ENCODE measurements at places on chromosomes 6 and 20.

DNA sequence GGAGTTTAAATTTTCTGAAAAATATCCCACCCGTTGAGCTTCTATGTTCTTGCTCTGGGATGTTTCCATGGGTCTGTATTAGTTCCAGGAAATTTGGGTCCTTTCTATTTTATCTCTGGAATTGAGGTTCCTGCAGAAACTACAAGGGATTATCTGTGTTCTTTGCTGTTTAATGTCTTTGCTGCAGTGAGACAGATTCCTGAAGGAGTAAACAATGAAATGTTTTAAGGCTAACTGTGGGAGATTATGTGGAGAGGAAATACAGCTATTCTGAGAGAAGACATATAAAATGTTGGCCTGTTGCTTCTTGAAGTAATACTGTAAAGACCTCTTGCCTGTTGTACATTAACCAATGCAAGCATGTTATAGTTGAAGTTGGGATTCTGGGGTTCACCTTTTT lies 43.5 kb downstream of the SAMD5 start:
- DNase-seq = no peak

- DNase-seq = no peak
Observed at GRCh38 chr6:116326181-116326671, 44.5 kb upstream of the DSE start.

GRCh38 chr6:11732036-11732631 lies 46.5 kb downstream of the ADTRP start:
- DNase-seq = peak; percentile 39

DNA sequence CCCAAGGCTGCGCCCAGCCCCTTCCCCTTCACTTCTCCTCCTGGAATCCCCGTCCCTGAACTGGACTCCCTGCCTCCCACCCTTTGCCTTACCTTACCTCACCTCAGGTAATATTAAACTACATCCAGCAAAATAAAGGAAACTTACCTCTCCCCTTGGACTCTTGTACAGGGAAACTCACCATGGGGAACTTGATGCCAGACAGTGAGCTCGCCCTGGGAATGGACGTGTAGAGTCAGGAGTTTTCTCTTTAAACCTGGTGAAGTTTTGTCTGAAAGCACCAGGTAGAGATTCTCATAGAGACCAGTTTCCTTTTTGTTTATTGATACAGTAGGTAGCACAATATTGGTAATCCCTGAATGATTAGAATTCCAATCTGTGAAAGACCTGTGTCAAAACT lies 544 bp upstream of the HLA-C start:
- no peak for DNase-seq

DNA sequence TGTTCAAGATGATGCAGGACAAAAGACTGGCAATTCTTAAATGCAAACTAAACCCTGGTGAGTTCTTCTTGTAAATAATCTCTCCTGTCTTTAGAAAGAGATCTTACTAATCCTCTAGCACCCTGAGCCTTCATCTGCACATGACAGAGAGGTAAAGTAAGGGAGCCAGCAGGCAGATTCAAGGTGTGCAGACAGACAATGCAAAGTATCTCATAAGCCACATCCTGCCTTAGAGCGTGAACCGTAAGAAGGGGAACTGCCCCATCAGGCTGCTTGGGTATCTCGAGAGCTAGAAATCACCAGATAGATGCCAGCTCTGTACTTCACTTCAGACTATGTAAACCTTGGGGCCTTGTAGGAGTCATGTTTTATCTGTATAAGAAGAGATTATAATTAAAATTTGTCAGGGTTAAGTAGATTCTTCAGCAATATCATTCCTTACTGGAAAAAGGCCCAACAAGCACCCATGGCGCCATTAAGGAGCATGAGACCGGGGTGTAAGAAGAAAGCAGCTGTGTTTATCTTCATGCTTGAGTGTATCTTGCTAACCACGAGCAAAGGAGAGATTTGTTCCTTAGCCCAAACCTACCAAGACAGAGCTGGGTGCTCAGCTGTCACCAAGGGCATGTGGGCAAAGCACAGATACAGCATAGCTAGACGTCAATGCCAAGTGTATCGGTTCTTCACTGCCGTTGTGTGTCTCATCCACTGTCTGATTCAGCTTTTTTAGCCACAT lies 24.4 kb downstream of the CNR1 start:
- DNase-seq = no peak

DNA sequence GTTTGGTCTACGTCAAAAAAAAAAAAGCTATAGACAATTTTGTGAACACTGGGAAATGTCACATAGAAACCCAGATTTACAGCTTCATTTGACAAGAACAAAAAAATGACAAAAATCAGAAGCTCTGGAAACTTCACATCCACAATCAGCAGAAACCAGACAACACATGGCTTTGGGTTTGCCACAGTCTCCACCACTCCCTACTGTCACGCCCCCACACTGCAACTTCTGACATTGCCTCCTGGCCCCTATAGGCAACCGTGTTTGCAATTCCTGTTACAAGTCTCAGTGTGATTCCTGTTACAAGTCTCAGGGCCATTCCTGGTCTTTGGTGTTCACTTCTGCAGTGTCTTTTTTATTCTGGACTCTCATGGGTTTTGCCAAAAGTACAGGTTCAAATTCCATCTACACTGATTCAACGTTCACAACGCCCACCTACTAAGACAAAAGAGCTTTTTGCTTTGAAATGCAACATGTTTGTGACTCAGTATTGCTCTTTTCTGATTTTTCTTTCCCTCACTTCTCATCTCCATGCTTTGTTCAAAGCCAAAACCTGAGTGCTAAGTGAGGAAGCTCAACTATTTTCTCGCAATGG lies 12.0 kb downstream of the CNKSR3 start:
- no peak for DNase-seq

- no peak for DNase-seq
Observed at GRCh38 chr20:14234666-14235295, 102.6 kb downstream of the FLRT3 start.

- DNase-seq = no peak
Observed at GRCh38 chr6:11968241-11968806, 43.8 kb upstream of the HIVEP1 start.

GRCh38 chr20:38799203-38799602 lies 6.3 kb upstream of the PPP1R16B start:
- DNase-seq = no peak

DNA sequence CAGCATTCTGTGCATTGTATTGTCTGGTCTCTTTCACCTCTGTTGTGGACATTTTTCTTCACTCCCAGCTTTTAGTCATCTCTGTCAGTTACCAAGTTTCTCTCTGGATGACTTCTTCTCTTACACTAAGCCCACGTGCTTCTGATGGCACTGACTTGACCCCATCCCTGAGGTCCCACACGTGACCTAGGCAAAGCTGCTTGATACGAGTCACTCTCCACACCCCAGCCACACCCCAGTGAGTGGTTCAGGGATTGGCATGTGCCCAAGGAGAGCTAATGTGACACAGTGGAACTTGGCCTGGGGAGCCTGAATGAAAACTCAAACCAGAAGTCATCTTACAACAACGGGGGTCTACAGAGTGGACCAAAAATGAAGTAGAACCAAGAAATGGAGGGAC lies 32.2 kb downstream of the HTR1E start:
- DNase-seq = no peak

- no peak for DNase-seq
Observed at GRCh38 chr20:63135411-63135810, 80.5 kb downstream of the YTHDF1 start.

DNA sequence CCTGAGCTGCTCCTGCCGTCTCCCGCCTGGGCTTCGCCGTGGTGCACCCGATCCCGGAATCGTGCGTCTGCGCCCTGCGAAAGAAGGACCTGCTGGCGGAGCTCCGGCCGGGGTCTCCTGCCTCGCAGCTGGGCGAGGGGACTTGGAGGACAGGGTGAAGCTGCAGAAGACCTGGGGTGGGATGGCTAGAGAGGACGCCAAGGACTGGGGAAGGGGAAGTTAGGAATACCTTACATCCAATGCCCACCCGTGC lies 150.2 kb downstream of the PRL start:
- DNase-seq = no peak

GRCh38 chr6:12051861-12052368 lies 39.8 kb downstream of the HIVEP1 start:
- peak; percentile 48 for DNase-seq

GRCh38 chr6:163355426-163355991 lies 59.0 kb upstream of the QKI start:
- DNase-seq = no peak

- no peak for DNase-seq
Observed at GRCh38 chr6:158663625-158664165, 13.8 kb downstream of the SYTL3 start.

GRCh38 chr6:3318226-3318625 lies 59.5 kb downstream of the PSMG4 start:
- no peak for DNase-seq

- DNase-seq = no peak
Observed at GRCh38 chr6:31214516-31214915, 44.0 kb upstream of the POU5F1 start.

DNA sequence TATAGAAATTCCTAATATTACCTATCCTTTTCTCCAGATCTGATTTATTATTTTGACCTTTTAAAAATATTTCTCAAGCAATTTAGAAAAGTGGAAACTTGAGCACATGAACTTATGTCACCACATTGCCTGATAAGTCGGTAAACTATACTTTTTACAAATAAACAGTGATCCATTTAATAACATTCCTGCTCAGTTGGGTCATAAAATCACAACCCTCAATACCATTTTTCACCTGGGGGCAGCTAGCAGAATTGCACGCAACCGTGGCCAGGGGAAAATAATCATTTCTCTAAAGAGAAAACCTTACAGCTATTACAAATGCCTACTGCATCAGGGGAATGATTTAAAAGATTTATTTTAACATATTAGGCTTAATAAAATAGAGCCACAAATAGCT lies 614.5 kb downstream of the PHF3 start:
- DNase-seq = no peak

- no peak for DNase-seq
Observed at GRCh38 chr6:76134651-76135050, 62.2 kb upstream of the IMPG1 start.

DNA sequence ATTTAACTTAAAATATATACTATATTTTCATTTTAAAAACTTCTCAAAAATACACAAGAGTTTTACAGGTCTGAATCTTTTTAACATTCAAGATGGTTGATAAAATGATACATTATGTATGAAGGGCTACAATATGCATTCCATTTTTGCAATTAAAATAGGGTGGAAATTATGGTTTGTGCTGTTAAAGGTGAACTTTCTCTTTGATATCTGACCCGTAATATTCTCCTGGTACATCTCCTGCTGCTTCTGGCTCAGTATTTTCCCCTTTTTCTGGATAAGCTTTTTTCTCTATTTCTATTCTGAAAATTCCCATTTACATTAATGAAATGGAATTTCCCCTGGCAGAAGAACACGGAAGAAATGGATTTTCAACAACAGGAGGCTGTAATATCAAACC lies 27.4 kb upstream of the LCA5 start:
- DNase-seq = no peak

DNA sequence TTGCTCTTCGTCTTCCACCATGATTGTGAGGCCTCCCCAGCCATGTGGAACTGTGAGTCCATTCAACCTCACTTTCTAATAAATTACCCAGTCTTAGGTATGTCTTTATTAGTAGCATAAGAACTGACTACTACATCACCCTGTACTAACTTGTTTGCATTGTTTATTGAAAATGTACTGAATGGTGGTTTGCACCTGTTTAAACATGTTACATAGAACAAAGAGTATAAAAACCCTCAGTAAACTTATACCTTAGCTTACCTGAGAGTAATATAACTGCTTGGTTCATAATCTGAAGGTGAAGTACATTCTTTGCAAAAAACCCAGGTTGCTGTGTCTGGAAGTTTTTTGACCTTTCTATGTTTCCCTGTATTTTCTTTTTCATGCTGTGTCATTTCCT lies 777.8 kb downstream of the TBC1D32 start:
- no peak for DNase-seq

GRCh38 chr6:16819752-16820151 lies 58.5 kb upstream of the ATXN1 start:
- DNase-seq = no peak

DNA sequence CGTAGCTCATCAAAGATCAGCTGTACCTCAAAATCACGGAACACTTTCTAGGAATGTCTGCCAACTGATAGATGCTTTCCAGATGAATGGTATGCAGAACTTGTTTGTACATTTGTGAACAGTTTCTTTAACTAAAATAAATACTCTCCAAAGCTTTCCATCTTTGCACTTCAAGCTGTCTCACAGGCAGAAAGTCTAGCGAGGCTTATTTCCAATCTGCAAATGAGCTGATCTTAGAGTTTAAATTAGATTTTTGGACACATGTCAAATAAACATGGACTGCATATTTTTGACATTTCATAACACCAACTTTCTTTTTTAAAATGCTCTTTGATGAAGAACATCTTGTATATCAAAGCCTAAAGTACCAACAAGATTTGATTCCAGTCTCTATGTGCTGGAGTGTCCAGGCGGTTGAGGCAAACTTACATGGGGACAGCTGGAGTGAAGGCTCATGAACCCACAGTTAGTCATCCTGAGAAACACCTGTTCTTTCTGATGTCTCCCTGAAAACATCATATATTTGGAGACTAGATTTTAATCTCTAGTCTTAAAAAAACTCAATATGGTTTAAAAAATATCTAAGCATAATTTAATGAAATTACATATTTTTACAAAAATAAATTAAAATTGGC lies 268.6 kb upstream of the AGPAT4 start:
- no peak for DNase-seq

DNA sequence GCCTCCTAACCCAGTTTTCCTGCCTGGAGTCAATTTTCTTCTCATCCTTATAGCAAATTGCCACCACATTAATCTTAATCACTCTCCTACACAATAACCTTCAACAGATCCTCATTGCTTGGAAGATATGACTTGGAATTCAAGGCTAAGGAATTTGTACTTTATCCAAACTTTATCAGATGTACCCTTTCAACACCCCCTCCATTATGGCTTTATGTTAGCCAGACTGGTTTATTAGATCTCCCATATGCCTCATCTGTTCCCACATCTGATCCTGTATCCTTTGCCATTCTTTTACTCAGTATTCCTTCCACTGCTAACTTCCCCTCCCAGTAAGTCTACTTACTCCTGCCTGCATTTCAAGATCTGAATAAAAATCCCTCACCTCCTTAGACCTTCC lies 4.0 kb upstream of the FRK start:
- no peak for DNase-seq

DNA sequence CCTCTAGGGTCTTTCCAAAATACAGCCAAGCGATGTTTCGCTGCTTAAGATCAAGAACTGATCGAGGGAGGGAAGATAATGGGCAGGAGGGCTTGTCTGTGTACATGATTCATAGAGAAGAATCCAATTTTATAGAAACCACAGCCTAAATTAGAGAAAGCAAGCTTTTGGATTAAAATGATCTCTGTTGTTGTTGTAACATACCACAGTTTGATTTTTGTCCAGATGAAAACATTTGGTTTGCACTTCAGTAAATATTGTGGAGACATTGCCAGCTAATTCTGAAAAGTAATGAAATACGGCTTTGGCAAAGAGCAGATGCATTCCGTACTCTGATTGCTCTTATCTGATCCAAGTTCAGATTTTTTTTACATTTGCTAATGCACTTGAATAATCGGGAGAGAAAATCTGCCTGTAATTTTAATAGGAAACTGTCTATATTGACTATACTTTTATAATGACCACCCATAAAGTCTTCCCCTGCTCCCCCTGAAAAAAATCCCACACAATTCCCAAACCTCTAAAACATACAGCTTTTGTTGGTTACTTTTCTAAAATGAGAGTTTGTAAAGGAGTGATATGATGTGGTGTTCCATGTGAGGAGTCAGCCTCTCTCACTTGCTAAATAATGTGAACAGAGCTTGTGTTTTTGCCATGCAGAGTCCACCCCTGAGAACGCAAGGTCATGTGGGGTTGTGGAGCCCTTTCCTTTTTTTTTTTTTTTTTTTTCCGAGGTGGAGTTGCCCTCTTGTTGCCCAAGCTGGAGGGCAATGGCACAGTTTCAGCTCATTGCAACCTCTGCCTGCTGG lies 199.9 kb downstream of the DTNBP1 start:
- DNase-seq = no peak

- DNase-seq = no peak
Observed at GRCh38 chr20:9474835-9475415, 39.5 kb upstream of the LAMP5 start.
